ENCODE measurements at places on chromosomes 16 and 17.

DNA sequence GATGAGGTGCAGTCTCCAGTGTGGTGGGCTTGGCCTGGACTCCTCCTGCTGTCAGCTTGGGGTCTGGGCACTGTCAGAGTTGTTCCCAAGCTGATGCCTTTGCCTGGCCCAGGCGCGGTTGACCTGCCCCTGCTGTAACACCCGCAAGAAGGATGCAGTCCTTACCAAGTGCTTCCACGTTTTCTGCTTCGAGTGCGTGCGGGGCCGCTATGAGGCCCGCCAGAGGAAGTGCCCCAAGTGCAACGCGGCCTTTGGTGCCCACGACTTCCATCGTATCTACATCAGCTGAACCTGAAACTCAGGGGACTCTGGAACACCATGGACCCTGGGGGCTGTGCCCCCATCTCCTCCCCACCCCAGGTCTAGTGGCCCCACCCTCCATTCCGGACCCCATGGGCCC is 11.7 kb downstream of the RNF40 start:
- no peak for DNase-seq

DNA sequence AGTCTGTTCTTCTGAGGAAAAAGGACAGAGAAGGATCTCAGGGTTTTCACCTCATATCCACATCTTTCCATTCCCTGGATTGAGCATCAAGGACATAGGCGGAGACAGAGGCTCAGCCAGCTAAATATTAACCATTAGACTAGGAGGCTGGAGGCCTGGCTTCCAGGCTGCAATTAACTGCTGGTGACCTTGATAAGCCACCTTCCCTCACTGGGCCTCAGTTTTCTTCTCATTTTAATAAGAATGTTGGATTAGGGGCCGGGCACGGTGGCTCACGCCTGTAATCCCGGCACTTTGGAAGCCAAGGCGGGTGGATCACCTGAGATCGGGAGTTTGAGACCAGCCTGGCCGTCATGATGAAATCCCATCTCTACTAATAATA is 25.6 kb upstream of the CNOT1 start:
- no peak for DNase-seq

GRCh38 chr16:70661534-70661917 is 15.2 kb downstream of the IL34 start:
- no peak for DNase-seq

DNA sequence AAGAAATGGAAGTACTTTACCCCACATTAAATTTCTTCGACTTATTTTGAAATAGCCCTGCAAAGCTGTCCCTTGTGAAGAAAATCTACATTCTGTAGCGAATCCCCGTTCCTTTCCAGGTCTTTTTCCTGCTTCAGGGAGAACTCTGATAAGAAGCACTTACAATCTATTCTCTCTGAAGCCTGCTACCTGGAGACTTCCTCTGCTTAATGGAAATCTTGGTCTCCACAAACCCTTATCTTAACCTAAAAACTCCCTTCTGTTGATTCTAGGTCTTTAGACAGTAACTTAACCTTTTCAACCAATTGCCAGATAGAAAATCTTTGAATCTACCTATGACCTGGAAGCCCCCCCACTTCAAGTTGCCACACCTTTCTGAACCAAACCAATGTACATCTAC is 1.6 kb upstream of the CYBC1 start:
- no peak for DNase-seq

DNA sequence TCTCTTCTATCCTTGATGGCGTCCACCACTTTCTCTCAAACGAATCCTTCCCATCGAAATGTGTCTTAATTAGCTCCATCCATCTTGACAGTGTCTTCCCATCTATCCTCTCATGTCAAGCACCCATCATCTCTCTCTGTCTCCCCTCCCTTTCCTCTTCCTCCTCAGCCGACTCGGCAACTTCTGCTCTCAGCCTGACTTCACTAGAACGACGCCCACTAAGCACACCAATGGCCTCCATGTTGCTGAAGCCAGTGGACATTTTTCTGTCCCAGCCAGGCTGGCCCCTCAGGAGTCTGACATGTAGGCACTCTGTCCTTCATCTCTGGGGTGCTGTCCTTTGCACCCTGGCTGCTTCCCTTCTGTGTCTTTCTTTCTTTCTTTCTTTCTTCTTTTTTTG is 2.5 kb upstream of the SPATA20 start:
- no peak for DNase-seq

- peak; percentile 79 for DNase-seq
Observed at GRCh38 chr16:88977018-88977811, at the start of gene CBFA2T3. Gene CBFA2T3 (minus strand): TSS chr16:88977207. CDS start chr16:88976807, 400 bp downstream.

DNA sequence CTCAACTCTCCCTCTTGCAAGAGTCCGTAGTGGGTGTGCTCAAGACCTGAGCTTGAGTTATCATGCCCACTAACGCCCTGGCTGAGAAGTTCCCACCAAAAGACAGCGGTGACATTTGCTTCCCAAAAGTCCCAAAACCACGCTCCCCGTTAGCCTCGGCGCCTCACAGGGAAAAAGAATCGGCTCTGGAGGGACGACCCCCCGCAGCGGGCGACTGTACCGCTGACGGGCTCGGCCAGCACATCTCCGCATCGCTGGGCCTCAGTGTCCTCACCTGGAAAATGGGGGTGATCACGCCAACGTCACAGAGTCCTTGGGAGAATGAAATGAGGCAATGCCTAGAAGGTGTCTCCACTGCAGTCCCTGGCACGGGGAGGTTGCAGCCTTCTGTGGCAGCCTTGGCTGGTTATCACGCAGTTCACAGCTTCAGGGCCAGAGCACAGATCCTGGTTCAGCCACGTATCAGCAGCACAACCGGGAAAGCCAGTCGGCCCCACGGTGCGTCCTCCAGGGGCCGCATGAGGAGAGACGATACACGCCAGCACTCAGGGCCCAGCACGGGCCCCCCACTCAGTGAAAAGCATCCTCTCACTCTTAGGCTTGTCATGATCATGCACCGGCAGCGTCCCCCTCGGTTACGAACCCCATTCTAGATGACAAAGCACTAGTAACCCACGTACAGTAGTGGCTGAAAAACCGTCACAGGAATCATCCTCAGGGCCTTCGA is 32.9 kb downstream of the NXN start:
- DNase-seq: no peak

GRCh38 chr17:42389135-42389417 is 834 bp upstream of the STAT3 start:
- no peak for DNase-seq

DNA sequence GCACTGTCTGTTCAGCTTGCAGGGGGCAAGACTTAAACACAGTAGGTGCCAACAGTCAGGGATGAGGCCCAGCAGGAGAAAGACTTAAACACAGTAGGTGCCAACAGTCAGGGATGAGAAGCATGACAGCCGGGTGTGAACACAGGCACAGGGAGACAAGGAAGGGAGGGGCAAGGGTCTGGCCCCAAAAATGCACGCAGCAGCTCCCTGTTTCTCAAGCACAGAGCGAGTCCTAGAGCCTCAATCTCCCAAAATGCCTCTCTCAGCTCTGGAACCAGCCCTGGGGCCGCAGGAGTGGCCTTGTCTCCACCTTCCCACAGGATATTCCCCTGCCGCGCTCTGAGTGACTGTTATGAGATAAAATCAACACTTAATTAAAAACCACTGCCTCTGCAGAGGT is 66.4 kb downstream of the DYNLRB2 start:
- DNase-seq: no peak

DNA sequence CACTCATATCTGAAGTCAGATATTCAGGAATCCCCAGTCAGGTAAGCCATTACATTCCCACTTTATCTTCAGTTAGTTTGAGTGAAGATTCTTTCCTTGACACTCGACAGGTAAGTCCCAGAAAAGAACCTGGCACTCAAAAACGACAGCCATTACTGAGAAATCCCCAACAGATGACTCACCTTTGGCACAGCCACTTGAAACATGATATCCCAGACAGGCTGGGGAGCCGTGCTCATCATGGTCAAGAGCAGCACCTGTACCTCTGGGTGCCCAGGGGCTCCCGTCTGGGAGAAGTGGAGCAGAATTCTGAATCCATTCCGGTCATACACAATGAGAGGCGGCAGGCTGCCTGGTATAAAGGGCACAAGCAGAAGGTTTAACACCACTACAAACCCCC is 16.8 kb upstream of the COG7 start:
- DNase-seq: no peak

DNA sequence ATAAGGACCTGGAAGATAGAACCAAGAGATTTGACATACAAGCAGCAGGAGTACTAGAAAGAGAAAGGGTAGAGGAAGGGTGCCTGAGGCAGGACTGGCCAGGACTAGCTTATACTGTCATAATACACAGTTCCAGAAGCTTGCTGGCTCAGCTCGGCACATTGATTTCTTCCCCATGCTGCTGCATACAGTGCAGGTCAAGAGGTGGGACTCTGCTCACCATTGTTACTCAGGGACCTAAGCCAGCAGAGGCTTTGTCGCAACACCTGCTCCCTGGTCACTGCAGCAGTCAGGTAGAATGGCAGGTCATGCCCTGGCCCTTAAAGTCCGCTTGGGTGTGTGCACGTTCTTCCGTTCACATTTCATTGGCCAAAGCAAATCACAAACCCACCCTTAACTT is 32.8 kb downstream of the LDHD start:
- DNase-seq: no peak

- peak; percentile 88 for DNase-seq
Observed at GRCh38 chr17:63406689-63407330, 39.3 kb downstream of the CYB561 start.

- DNase-seq: no peak
Observed at GRCh38 chr16:9957433-9957832, 224.8 kb downstream of the GRIN2A start.

DNA sequence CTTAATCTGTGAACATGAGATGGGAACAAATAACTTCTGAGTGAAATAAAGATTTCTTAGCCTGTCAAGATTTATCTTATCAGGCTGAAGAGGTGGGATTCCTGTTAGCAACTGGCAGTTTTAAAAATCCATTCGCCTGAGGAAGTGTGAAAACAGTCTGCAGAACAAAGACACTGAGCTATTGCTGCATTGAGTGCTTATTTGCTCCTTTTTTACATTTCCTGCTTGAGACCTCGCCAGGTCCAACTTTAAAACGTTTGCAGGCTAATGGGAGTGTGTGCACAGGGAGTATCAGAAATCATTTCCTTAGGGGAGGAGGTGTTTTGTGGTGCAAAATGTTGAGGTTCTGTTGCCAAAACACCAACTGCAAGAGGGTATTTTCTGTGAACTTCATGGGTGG is 957.8 kb upstream of the RBFOX1 start:
- DNase-seq: no peak

DNA sequence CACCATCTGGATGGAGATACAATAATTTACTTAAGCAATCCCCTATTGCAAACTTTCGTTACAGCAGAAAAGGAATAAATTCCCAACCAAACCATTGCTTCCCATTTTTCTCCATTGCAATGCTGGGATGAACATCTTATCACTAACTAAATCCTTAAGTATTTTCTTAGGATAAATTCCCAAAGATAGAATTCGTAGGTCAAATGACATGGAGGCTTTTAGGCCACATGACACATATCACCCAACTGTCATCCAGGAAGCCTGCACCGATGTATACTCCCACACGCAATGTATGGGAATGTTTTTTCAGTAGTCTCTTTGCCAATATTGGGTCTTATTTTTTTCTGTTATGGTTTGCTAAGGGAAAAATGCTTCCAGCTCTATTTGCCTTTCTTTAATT is 1.6 kb upstream of the TLCD2 start:
- DNase-seq: no peak

- DNase-seq: no peak
Observed at GRCh38 chr17:19404264-19404663, 6.8 kb upstream of the RNF112 start.

DNA sequence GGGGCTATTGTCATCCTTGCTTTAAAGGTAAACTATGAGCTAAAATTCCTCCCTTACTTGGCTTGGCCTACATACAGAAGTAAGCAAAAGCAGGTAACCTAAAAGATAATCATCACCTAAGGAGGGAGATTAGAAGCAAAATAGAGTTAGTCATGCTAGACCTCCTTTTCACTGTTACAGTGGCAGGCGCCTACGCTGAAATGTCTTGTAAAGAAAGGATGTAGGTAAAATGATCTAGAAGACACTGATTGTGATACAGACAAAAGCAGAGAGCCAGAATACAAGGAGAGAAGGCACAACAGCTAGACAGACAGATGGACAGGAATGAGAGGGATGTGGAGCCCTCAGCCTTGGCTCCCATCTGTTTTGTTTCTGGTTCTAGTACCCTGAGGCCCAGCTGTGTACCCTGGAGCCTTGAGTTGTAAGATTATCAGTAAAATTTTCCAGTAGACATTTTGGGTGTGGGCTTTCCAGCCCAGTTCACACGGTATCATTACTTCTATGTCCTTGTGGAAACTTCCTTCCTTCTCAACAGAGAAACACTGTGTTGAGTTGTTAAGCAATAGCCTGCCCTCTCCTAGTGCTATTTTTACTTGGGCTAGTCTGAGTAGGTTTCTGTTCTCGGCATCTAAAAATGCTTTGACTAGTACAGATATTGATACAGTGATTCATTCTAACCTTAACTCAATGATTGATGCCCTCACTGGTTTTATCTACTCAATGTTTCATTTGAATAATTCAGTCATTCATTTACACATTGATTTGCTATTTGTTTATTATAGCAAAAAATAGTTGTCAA is 7.7 kb upstream of the C16orf78 start:
- peak; percentile 63 for DNase-seq

DNA sequence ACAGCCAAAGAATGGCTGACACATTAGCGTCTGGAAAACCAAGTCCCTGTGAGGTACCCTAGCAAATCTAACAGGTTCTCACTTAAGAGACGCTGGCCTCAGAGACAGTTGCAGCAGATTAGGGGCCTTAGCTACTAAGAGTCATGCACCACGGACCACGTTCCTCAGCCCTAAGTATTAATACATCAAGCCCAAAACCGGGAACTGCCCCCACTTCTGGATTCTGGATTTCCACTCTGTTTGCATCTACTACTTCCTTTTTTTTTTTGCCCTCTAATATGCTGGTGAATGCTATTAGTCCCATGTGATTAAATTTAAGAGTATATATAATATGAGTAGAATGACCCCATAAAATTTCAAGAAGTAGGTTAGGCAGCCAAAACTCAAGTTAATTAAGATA is 775 bp upstream of the TERB1 start:
- DNase-seq: no peak

DNA sequence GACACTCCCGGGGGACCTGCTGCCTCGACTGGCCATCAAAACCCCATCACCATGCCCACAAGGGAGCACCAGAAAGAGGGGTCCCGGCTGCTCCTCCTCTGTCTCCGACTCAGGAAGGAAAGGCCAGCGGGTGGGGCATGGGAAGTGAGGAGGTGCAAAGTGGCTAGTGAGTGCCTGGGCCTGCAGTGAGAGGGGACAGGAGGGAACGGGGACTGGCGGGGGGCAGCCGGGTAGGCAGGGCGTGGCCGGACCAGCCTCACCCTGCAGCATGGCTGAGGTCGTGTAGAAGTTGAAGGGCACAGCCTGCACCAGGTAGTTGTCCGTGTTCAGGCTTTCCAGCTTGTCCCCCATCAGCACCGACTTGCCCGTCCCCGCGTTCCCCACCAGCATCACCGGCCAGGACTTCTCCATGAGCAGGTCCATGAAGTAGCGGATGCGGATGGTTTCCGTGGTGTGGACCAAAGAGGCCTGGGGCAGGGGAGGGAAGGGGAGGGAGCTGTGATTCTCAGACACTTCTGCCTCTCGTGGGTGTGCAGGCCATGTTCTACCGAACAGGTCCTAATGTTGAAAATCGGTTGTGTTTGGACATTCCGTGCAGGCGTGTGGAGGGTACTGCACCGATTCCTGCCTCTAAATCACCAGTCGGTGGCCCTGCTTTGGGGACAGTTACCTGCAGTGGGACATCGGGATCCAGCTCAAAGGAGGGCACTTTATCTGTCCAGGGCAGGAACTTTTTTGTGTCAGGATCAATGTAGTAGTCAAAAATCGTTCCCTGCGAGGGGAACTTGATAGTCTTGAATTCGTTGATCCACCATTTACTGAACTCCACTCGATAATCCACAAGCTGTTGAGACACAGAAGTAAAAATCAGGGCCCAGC is 91.7 kb downstream of the DNAH17 start:
- DNase-seq: no peak
